Naive thymus-derived CD8-positive, alpha-beta T cell (primary cell): ENCODE measurements at places on chromosomes 2 and 18. TPM values are rescaled to one million over a fixed set of nuclear protein-coding genes. Genes with fewer than 3 reads are reported as not detected.
A peak's percentile ranks its signal among the peaks of the same experiment; 100 is the strongest.

GRCh38 chr2:119483896-119484718 lies 40.2 kb downstream of the SCTR start:
- peak; percentile 58 for DNase-seq

- DNase-seq = no peak
These were observed 98.5 kb upstream of the BOD1L2 start for GRCh38 chr18:57048351-57048750.

DNA sequence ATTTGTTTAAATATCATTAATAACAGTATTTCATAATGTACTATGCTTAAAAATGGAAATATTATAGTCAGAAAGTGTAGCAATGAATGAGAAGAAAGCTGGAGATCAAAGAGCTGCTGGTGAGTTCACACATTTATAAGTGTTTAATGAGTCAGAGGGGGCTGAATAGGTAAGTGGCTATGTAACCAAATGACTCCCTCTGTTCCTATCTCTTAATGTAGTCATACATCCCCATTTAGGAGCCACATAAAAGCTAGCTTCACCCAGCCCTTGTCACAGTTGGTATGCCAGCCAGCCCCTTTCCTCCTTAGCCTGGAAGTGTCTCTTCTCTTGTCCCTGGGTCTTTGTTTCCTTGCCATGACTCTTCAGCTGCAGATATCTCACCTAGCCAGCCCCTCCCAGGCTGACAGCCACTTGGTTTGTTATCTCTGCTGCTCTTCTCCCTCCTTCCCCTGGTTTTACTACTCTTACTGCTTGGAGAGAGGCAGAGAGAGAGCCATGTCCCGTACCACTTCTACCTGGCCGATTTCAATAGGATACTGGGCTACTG lies 438.6 kb upstream of the HNMT start:
- DNase-seq = no peak

DNA sequence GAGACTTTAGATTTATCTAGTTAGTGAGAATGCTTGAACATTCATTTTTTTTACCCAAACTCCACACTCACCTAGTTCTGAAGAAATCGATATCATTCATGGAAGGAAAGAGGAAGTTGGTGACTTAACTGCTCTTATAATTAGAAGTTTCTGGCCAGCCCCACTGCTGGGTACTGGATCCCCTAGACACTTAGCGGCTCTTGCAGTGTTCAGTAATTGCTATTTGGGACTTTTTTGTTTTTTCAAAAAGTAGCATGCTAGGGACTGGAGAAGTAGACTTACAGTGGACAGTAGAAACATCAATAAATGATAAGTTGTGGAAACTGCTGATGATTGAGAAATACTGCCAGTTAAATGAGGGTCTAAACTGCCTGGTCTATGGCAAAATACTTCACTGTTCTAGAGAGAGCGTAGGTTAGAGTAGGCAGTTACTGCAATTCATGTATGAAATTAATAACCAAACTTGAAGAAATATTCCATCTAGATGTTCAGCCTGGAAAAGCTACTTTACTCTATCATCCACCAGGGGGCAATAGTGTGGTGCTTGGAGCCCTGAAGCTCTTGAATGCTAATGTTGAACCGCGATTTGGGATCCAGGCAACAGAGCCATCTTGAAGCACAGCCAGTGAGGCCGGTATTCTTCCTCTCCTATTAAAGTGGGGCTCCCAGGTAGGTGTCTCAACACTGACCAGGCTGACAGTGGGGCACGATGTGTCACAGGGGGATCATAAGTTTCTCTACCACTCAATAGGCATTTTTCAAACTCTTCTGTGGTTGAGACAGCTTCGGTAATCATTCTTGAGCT lies 146.1 kb upstream of the SESTD1 start:
- no peak for DNase-seq

DNA sequence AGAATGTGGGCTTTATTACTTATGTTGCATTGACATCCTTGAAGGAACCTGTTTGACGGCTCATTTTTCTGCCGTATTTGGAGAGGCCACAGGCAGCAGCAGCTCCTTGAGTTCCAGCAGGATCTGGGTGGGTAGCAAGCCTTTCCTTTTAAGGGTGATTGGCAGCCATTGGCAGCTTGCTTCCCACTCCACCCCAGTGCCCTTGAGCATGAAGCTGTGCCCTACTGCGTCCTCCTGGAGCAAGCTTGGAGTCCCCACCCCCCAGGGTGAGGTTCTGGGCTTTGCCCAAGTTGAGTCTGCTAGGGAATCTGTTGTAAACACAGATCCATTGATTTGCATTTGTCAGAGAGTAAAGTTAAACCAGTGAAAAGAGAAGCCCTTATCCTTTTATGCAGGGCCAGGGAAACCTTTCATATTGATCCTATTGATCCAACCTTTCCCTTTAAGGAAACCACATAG lies 9.2 kb downstream of the ONECUT2 start:
- DNase-seq = no peak

DNA sequence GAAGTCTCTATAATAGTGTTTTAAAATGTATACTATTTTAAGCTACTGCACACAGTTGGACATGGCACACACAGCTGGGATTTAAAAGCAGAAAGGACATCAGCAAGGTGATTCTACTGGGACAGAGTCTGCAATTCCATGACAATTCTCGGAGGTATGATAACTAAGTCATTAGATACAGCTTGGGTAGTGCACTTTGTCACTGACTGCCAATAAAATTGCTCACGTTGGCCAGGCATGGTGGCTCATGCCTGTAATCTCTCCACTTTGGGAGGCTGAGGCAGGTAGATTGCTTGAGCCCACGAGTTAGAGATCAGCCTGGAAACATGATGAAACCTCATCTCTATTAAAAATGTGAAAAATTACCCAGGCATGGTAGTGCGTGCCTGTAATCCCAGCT lies 134.1 kb upstream of the SATB2 start:
- no peak for DNase-seq

KLHL14 gene
- polyA plus RNA-seq = not detected

DNA sequence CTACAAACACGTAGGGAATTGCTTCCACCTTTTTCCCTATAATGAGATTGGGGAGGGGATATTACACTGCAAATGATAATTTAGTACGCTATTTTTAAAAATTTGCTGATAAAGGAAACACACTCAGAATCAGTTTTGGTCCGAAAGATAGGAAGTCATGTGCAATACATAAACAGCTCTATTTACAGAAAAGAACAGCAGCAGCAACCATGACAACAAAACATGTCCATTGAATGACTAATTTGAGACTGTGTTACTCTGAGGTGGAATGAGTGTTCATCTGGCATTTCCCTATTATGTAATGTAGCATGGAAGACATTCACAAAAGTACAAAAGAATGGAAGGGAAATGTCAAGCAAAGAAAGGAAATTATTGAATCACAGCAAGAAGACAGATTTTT lies 337.2 kb downstream of the NBAS start:
- no peak for DNase-seq

- DNase-seq = no peak
These were observed 12.5 kb downstream of the MARCO start for GRCh38 chr2:118954297-118955060.

- no peak for DNase-seq
These were observed 14.1 kb upstream of the CREB1 start for GRCh38 chr2:207515671-207516070.

DNA sequence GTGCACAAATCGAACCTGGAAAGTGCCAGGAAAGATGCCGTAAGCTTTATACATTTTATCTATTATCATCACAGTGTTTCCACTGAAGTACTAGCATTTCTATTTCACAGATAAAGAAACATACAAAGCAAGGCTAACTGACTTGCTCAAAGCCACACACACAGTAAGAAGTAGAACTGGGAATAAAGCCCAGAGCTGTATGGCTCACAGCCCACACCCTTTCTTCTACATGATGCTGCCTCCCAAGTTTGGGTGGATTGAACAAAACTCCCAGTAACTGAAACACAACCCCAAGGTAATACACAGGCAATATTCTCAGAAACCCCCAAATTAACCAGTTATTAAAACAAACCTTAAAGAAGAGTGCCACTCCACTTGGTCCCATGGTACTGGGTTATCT lies 11.2 kb downstream of the SAP130 start:
- DNase-seq = no peak

DNA sequence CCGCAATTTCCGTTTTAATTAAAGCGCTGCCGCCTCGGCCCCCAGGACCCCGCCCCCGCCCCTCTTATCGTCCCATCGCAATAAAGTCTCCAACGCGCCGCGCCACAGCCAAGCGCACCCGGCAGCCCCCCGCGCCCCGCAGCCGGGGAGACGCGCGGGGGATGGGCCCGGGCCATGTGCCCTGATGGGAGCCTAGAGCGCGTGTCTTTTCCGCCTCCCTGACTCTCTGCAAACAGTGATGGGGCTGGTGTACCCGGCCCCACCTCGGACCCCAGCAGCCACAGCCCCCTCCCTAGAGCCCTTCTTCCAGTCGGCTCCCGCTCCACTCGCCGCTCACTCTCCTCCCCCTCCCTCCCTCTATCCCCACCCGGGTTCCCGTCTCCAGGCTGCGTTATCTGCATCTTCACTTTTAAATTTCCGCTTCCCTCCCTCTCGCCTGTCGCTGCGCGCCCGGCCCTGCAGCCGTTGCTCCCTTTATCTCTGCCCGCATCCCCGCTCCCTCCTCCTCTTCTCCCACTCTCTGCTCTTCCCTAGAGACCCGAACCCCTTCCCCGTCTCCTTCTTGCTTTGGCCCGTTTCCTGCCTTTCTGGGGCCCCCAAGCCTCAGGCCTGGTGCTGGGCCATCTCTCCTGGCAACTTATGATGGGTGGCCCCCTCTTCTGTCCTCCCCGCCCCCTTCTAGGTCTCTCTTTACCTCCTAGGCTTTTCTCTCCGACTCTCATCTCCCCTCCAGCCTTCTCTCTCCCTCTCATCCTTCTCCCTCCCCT lies 524 bp upstream of the FEV start:
- no peak for DNase-seq

ESPNL gene
- polyA plus RNA-seq = not detected

FLACC1 gene
- polyA plus RNA-seq = 1.9 TPM

RAB27B gene
- polyA plus RNA-seq = not detected

CFAP65 gene
- 0.23 TPM for polyA plus RNA-seq

COL5A2 gene
- 0.39 TPM for polyA plus RNA-seq

DNA sequence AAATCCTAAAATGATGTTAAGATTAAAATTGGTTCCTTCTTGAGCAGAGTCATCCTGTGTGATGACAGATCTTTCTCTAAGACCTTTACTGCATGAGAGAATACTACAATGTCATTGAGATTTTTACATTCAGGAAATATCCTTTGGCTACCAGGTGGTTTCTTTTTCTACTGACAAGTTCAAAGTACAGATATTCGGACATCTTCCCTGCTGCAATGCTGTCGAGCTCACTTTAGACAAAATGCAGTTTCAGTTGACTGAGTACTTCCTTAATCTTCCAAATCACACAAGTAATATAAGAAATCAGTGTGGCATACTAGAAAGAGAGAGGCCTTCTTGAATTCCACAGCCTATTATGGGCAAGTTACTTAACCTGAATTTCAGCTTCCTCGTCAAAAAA lies 207.9 kb upstream of the ACVR2A start:
- DNase-seq = no peak

DNA sequence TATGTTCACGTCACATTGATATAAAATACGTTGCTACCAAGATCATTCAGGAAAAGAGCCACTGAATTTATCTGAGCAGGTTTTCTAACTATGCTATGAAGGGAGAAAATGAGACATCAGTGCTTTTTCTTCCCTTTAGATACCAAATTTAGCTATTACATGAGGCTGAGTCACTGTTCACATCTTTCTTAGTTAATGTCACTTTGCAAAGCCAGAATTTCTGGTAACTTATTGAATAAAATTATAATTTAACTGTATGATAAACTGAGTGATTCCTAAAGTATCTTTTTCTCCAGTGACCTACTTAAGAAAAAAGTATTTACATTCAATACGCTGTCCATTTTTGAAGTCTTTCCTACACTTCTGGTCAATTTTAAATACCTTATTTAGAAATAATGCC lies 22.7 kb downstream of the C1D start:
- DNase-seq = no peak

CAMKMT gene
- polyA plus RNA-seq = 22.9 TPM

DNA sequence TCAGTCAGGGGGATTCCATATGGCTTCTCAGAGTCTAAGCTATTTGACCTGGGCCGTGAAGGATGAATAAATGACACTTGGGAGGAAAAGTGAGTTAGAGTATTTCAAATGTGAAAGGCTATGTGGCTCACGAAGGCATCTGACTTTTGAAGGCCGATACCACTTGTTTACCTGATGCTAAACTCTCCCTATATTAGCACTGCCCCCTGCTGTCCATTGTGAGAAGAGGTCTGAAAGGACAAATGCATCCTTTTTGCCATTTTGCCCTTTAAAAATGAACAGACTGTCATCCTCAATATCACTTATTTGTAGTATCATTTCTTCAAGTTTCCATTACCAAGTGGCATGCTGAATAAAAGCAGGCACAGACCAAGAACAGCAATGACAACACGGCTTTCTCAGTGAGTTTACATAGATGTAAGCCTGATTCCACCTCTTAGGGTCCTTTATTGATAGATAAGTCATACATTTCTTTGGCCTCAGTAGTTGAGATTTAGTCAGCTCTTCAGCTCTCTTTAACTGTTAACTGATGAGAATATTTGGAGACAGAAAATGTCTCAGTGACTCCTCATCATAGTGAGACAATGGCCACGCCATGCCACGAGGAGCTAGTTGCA lies 40.1 kb downstream of the DOCK10 start:
- DNase-seq = peak; percentile 65

DNA sequence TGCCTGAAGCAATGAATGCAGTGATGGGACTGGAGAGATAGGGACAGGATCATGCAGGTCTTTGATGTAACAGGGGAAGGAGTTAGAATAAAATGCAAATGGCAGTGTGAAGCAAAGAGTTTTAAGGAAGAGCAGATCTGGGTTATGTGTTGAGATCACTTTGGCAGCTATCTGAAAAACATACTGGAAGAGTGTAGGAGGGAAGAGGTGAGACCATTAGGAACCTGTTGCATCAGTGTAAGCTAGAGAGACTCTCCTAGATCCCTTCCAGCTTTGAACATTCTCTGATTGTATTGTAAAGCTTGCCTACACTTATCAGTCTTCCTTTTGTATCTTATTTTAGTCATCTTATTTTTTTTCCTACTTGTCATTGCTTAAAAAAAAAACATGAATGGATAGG lies 10.5 kb downstream of the ACVR2A start:
- DNase-seq = no peak

ABCB11 gene
- polyA plus RNA-seq = not detected

DNA sequence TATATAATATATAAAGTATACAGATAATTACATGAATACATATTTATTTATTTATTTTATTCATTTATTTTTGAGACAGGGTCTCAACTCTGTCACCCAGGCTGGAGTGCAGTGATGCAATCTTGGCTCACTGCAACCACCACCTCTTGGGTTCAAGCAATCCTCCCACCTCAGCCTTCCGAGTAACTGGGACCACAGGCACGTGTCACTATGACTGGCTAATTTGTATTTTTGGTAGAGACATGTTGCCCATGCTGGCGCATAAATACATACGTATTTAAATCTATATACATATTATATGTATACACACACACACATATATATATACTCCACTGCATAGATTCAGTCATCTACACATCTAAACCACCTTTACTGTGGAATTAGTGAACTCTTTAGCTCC lies 20.6 kb upstream of the NDUFV2 start:
- no peak for DNase-seq

DNA sequence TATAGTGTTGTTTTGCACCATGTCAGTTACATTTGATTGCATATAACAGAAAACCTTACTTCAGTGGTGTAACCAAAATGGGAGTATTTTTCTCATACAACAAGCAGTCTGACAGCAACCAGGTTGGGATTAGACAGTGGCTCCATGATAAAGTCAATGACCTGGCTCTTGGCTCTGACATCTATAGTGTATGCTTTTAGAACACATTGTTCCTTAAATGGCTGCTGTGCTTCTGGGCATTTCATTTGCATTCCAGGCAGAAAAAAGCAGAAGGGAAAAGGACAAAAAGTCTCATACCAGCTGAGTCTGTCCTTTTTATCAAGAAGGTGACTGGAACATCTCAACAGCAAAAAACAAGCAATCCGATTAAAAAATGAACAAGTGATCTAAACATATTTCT lies 10.2 kb downstream of the MERTK start:
- no peak for DNase-seq

DOK6 gene
- 0.06 TPM for polyA plus RNA-seq
